D721Med (cell line): ENCODE measurements at places on chromosomes 4 and X.

GRCh38 chr4:152992027-152992426 lies 55.9 kb downstream of the FHDC1 start:
- DNase-seq = no peak

DNA sequence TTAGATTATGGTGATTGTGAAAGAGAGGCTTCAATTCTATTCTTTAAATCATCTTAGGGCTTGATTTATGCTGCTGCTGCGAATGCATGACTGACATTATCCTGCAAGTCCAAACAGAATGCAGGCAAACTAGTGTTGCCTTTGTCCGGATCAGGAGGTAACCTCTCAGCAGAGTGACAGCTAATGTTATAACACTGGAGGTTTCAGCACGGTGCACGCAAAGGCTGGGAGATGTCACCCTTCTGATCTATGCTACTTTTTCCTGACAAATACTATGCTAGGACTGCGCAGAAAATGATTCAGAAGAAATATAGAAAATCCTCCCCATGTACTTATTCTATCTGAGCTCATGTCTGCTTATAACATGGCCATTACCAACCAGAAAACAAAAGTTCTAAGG lies 48.2 kb downstream of the ANOS1 start:
- DNase-seq = no peak

- no peak for DNase-seq
Observed at GRCh38 chr4:146179784-146180370, 4.4 kb downstream of the LSM6 start.

DNA sequence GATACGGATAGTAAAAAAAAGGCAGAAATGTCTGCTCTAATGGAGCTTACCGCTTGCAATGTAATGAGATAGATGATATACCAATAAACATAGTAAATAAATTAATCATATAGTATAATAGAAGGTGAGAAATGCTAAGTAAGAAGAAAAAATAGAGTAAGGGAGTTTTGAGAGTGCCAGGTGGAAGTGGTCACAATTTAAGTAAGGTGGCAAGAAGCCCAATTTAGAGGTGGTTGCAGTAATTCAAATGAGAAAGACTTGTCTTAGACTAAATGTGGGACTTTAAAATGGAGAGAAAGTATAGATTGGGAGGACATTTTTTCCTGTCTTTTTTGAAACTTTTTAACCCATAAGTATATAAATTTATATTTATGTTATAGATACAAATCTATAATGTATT lies 26.0 kb downstream of the TBC1D19 start:
- DNase-seq = no peak

DNA sequence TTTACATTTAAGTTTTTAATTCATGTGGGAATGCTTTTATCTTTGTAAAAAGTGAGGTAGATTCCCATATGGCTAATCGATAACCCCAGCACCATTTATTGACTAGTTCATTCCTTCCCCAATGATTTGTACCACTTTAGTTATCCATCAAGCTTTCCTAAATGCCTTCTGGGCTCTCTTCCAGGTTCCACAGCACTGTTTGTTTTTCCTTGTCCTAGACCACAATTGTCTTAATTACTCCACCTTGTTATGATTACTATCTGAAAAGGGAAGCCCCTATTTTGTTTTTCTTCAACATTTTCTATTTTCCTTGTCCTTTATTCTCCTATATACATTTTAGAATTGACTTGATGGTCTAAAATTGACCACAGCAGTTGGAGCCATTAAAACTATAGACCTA lies 48.5 kb upstream of the GPRIN3 start:
- DNase-seq = no peak

- DNase-seq = no peak
Observed at GRCh38 chr4:33831442-33832066, 2412.8 kb downstream of the ARAP2 start.

DNA sequence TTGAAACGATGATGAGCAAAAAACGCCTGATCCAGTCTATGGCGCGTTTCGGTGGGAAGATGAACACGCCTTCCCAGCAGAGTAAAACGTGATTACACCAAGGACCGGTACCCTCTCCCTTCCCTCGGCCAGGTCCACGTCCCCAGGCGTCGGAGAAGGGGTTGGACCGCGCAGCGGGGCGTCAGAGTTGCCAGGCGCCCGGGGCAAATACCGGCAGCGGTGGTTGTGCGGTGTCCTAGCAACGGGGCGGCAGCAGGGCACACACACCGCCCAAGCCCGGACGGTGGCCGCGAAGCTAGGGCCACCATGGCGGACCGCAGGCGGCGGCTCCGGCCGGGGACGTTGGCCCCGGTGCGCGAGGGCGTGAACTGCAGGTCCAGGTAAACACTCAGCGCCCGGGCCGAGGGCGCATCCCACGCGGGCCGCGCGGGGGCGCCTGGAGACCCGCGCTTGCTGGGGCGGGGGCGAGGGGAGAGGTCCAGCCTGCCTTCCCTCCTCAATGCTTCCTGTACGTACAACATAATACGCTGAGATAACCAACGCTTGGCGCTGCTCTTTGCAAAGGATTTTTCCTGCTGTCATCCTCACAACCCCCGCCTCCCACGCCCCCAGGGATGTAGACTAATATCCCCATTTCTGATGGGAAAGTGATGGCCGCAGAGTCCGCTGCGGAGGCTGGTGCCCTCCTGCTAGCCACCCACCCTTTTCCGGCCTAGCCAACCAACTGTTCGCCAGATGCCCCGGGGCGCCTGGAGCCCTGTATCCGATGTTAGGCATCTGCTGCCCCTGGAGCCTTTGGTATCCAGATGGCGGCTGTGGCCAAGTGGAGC lies at the start of gene FAM47E:
Gene FAM47E (plus strand): TSS at position 281 of the 830 bp plus-strand sequence. CDS start 26 bp downstream, at position 307.
- DNase-seq = peak; percentile 52

GRCh38 chr4:166700592-166700991 lies 533.7 kb downstream of the SPOCK3 start:
- no peak for DNase-seq

DNA sequence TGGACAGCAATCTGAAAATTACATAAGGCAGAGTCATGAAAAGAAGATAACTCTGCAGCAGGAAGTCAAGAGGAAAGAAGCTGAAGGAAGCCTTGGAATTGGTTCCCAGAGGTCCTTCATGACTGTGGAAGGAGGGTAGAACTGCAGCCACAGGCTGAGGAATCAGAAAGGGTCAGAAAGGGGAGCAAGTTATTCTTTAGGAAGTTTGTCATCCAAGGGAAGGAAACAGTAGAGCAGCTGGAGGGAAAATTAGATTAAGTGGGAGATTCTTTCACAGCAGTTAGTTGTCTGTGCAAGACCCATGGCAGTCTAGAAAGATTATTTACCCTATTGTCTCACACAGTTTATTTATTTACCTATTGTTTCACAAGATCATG lies 9.3 kb upstream of the ADH1C start:
- DNase-seq = no peak

DNA sequence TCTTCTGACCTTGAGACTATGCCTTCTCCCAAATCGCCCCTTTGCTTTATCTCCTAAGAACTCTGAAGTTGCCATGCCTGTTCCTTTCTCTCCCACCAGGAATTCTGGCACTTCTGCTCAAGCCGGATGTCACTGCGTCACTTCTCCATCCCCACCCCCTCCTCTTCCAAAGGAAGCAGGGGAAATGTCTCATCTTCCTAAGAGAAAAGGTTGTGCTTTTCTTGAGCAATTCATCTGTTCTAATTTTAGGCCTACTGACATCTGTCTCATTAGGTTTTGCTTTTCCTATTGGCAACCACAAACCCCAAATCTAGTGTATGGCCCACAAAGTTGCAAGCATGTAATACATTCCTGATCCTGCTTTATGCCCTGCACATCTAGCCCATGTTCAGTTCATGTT lies 163.1 kb upstream of the PLAC1 start:
- no peak for DNase-seq

GRCh38 chrX:93598076-93598475 lies 75.3 kb downstream of the NAP1L3 start:
- DNase-seq = no peak

GRCh38 chr4:30904215-30904555 lies 184.0 kb downstream of the PCDH7 start:
- no peak for DNase-seq

DNA sequence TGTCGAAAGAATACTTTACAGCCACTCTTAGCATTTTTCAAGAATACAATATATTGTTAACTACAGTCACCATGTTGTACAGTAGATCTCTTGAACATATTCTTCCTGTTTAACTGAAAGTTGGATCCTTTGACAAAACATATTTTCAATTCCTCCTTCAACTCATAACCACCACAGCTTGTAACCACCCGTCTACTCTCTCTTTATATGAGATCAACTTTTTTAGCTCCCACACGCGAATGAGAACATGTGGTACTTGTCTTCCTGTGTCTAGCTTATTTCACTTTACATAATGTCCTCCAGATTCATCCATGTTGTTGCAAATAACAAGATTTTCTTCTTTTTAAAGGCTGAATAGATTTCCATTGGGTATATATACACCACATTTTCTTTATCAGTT lies 338.3 kb upstream of the IGFBP7 start:
- DNase-seq = no peak

DNA sequence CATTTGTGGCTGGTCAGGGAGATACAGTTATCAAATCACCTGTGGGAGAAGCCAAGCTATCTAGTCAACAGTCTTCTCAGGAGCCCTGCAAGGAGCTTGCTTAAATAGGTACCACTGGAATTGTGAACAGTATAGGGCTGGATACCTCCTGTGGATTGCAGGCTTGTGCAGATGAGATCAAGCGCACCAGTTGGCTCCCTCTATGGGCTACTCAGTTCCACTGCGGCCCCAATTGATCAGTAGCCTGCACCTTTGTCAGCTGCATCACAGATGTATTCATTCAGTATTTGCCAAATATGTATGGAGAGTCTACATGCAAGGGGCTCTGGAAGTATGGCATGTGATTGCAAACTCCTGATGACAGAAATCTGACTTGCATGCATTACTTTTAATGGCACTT lies 28.6 kb downstream of the TEX13A start:
- DNase-seq = no peak

- no peak for DNase-seq
Observed at GRCh38 chrX:126785539-126785938, 34.0 kb upstream of the PRR32 start.

GRCh38 chr4:41757521-41758156 lies 9.1 kb upstream of the PHOX2B start:
- DNase-seq = no peak

- no peak for DNase-seq
Observed at GRCh38 chr4:122052677-122053076, 99.5 kb upstream of the BLTP1 start.

DNA sequence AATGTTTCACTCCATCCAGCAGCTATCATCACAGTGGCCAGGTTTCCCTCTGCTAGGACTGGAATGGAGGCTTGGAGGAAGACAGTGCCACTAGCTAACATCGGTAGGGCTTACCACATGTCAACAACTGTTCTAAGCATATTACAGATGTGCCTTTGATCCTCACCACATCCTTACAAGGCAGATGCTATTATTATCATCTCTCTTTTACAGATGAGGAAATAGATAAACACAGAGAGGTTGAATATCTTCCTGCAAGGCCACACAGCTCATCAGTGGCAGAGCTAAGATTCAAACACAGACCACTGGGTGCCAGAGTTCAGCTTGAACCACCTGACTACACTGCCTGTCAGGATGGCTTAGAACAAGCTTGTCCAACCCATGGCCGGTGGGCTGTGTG lies 47.4 kb downstream of the MAMLD1 start:
- DNase-seq = no peak

DNA sequence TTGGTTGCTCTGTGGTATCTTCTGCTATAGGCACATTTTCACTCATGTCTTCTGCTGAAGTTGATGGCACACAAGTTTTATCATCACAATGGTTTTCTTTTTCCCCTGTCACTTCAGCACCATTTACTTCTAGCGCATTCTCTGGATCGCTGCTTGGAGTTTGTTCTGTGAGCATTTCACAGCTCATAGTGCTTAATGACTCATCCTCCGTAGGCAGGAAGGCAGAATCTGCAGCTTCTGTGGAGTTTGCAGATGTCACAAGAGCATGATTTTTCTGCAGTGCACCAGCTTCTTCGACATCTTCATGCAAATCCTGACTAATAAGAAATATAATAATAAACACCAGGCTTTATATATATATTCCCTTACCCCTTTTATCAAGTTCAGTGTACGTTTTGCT lies 83.6 kb downstream of the CHM start:
- DNase-seq = no peak

GRCh38 chr4:6724421-6725111 lies 8.6 kb downstream of the BLOC1S4 start:
- DNase-seq = no peak

DNA sequence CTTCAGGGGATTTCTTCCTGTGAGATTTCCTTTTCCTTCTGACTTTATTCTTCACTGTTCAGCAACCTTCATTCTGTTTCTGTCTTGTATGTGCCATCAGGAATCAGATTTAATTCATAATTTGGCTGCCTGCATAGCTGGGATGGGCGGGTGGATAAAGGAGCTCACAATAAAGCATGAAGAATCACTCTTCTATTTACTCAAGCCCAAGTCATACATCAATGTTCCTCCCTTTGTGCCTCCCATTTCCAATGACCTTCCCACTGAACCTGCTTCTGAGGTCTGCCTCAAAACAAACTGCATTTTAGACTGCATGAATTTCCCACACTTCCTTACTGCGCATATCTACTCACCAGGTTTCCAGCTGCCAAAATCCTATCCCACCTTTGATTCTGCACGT lies 14.0 kb downstream of the PDGFC start:
- no peak for DNase-seq

GRCh38 chr4:145278341-145279121 lies 98.1 kb upstream of the OTUD4 start:
- no peak for DNase-seq

GRCh38 chrX:153456161-153456560 lies 10.3 kb upstream of the TREX2 start:
- DNase-seq = no peak

DNA sequence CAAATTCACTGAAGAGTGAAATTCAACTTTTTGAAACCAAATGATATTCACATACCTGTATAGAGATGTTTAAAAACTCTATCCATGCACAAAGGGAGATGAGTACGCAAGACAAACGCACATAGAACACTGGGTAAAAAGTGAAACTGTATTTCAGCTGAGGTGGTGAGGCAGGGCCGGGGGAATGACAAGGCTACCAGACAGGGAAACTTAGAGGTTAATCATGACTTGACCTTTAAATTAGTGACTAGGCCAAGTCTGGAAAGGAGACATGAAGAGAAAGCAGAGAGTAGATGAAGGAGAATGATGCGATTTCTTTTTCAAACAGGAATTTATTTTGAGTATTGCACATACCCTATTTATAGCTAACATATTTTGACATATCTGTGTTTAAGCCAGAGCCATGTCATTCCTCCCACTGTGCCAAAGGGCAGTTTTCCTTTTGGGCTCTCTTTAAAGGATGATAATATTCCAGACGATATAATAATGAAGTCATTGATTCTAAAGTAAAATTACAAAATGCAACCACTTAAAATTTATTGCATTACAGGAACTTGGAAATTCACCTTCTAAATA lies 49.4 kb downstream of the ARHGEF6 start:
- DNase-seq = no peak

- DNase-seq = no peak
Observed at GRCh38 chrX:133056341-133056740, 40.6 kb downstream of the USP26 start.

- no peak for DNase-seq
Observed at GRCh38 chr4:37757761-37758160, 68.7 kb upstream of the PGM2 start.

- no peak for DNase-seq
Observed at GRCh38 chr4:17475481-17475880, 36.4 kb downstream of the QDPR start.

GRCh38 chrX:26851981-26852380 lies 611.2 kb downstream of the PPP4R3C start:
- no peak for DNase-seq
